ENCODE measurements at places on chromosomes 4 and X.
A peak's percentile ranks its signal among the peaks of the same experiment; 100 is the strongest.

GRCh38 chrX:124518885-124519284, 172.5 kb downstream of the SH2D1A start:
- peak; percentile 39 for DNase-seq

- DNase-seq, result no peak
Observed at GRCh38 chr4:3714642-3715001, 51.6 kb upstream of the ADRA2C start.

DNA sequence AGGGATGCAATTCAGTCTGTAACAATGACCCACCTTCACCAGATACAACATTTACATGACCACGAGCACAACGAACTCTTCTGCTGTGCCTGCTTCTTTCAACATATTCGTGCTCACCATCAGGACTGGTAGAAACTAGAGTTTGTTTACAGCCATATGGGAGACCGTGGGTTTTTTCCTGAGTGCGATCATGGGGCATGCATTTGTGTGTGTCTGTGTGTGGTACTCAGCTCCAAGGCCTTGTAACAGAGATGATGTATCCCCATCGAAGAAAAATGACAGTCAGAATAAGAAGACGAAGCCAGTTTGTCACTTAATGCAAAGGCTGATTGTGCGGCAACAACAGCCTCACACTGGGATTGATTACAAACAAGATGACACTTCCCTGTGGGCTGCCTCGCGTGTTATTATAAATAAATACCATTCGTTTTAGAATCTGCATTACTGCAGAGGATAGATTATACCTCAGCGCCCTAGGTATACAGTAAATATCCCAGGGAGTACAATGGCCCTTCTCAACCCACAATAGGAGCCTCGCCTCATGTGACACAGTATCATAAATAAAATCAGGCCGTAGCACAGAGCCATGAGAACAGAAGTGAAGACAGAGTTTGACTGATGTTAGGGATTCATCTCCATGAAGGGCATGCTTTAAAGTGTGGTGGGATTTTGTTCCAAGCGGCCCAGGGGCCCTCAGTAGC, 97.3 kb upstream of the NOCT start:
- no peak for DNase-seq

- DNase-seq, result peak; percentile 39
Observed at GRCh38 chrX:74179071-74179470, 124.9 kb upstream of the ZCCHC13 start.

GRCh38 chr4:8274765-8275547, 5.4 kb downstream of the HTRA3 start:
- DNase-seq, result peak; percentile 92
